SJCRH30 (cell line): ENCODE measurements at places on chromosomes 7 and 10. TPM values are rescaled to one million over a fixed set of nuclear protein-coding genes. Genes with fewer than 3 reads are reported as not detected.

DNA sequence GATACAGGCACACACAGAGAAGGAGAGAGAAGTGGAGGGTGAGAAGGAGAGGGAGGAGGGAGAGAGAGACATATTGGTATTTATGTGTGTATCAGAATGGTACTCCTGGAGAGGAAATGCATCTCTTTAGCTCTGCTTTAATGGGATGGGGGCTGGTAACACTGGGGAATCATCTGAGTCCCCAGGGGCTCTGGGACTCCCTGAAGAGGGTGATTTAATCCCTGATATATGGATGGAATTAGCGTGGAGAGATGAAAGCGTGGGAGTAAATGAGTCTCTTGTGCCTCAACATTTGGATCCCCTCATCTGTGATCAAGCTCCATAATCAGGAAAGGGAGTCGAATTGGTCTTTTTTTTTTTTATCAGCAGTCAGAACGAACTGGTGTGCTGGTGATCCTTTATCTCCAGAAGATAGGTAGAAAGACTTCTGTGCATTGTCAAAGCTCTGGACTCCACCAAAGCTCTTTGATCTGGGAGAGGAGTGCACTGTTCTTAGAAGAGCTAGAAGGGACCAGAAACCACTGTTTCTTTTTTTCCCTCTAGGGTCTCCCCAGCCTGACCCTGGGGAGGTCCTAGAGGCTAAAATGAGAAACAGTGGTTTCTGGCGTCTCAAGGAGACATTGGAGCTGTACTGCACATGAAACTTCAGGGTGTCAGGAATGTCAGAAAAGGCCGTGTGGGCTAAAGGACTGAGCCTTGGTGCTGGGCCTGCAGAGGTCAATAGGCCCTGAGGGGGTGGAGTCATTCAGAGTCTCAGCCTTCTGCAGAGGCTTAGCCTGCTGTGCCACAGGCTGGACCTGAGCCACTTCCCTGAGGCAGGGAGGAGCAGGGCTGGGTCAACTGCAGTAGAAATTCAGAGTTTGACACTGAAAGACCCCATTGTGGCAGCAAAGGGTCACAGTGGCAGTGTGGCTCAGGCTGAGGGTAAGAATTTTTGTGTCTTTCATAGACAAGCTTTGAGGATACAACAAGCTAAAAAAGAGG is 234.4 kb upstream of the SLC26A5 start:
- peak; percentile 52 for DNase-seq

- no peak for DNase-seq
Measured at GRCh38 chr10:515674-516073, 173.8 kb downstream of the DIP2C start.

DNA sequence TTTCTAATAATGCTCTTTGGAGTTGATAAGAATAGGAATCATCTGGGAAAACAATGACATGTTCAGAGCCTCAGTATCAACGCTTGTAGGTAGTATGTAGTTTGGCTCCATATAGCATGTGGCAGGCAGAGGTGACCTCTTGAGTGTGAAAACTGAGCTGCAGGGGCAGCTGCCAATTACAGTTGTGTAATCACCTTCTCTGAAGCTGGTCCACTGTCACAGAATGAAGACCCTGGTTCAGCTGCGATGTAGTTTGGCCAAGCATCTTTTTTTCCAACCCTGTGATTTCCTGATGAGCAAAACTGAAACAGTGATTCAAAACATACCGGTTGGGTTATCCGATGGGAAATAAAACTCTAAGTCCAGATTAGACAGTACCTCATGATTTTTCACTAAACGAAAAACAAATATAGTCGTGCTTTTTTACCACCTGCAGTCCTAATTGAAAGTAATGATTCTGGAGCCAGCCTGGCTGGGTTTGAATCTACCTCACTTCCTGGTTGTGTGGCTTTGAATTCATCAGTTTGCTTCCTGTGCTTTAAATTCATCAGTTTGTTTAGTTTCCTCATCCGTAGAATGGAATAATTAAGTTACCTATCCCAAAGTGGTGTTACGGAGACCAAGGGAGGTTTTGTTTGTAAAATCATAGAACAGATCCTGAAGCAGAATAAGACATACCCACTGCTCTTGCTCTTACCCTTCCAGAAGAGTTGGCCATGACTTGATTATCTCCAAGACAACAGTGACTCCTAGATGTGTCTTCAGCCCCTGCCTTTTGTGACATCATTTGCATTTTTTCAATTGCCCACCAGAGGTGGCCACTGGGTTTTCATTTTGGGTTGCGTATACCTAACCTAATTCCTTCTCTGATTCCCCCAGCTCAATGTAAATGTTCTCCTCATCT is 87.4 kb downstream of the CELF2 start:
- DNase-seq: no peak

DNA sequence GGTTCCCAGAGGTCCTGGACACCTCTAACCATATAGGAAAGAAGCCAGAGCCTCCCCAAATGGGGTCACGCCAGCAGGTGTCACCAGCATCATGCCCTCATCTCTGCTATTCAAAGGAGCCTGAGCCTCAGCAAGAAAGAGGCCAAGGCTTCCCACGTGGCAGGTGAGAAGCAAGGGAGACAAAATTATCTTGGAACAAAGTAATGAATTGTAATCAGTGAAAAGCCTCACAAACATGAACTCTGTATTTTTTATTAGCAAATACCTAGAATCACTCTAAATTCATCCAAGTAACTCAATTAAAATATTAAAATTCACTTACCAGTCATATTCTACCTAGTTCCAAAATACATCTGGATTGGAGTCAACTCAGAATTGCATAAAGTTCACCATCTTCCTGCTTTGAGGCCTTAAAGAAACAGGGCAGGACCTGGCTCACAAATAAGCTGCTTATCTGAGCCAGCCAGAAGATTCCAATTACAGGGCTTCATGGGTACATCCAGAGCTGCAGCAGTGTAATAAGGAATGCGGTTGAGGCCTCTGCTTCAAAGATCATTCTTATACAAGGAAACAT is 68.7 kb downstream of the SGMS1 start:
- DNase-seq: no peak

GRCh38 chr10:89646889-89647657 is 2.0 kb upstream of the PANK1 start:
- DNase-seq: no peak

- DNase-seq: no peak
Measured at GRCh38 chr7:96578606-96579005, 131.0 kb downstream of the SEM1 start.

DNA sequence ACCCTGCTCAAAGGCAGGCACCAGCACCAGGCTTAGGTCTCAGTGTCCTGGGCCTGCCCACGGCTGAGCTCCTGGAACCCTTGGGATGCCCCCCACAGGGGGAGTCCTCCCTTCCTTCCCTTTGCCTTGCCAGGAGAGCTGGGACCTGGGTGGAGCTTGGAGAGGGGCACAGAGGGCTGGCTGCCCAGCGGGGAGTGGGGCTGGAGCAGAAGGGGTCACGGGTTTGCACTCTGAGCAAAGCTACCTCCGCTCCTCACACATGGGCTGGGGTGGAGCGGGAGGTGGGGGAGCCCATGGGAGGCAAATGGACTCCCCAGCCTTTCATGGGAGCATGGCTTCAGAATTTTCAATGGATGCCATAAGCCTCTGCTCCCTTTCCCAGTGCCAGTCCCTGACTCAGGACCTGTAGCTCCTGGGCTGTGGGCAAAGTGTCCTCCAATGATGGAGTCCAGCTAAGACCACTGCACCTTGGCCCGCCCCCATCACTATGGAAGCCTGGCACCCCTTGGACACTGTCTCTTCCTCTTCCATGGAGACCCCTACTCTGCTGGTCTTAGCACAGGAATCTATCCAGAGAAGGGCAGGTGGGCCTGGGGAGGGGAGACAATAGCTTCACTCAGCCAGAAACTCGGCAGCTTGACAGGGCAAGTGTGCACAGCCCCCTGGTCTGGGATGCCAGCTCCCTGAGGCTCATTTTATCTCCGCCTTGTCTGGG is 39.9 kb downstream of the LDB3 start:
- no peak for DNase-seq

GRCh38 chr7:155685070-155685790 is 40.8 kb downstream of the RBM33 start:
- DNase-seq: no peak

DNA sequence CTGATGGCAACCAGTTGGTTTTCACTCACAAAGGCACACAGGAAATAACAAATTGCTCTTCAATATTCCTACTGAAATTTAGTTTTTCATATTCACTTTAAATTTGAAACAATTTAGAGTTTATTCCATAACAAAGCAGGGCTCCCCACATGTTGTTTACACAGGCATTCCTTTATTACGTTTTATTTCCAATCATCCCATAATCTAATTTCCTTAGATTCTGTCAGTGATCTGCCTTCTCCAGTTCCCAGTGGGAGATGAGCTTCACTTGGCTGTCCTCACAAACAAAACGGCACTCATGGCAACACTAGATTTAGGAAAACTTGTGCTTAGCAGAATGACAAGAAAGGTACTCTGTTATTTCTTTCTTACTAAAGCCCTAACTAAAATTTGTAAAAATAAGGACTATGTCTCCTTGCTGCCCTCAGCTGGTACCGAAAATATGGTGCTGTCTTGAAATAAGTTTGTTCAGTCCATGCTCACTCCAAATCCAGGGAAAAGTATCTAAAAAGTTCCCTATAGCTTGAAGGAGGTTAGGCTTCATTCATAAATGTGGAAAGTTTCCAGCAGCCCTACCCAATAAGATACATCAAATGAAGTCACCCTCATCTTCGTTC is 23.0 kb downstream of the PHYH start:
- DNase-seq: no peak

- DNase-seq: no peak
Measured at GRCh38 chr10:898141-898540, 33.4 kb downstream of the LARP4B start.

Gene SPDYE1
- not detected in 2 replicates for total RNA-seq

Gene ABLIM1
- 23.5 and 23.9 TPM in 2 replicates for total RNA-seq

Gene CYP2E1
- total RNA-seq: 0.03 and 0.06 TPM in 2 replicates

Gene NUTM2D
- total RNA-seq: 0.59 and 0.89 TPM in 2 replicates

Gene CPA4
- total RNA-seq: 3.2 and 4.8 TPM in 2 replicates

Gene CAV1
- 22.2 and 23.7 TPM in 2 replicates for total RNA-seq

Gene IGFBP3
- total RNA-seq: 0.56 TPM in 1 of 2 replicates, not detected in the other
